ENCODE measurements at places on chromosomes 1 and 21.

GRCh38 chr1:227759341-227760300 is 24.4 kb downstream of the SNAP47 start:
- DNase-seq = no peak

- no peak for DNase-seq
Observed at GRCh38 chr1:151286619-151287340, 4.7 kb downstream of the ZNF687 start.

DNA sequence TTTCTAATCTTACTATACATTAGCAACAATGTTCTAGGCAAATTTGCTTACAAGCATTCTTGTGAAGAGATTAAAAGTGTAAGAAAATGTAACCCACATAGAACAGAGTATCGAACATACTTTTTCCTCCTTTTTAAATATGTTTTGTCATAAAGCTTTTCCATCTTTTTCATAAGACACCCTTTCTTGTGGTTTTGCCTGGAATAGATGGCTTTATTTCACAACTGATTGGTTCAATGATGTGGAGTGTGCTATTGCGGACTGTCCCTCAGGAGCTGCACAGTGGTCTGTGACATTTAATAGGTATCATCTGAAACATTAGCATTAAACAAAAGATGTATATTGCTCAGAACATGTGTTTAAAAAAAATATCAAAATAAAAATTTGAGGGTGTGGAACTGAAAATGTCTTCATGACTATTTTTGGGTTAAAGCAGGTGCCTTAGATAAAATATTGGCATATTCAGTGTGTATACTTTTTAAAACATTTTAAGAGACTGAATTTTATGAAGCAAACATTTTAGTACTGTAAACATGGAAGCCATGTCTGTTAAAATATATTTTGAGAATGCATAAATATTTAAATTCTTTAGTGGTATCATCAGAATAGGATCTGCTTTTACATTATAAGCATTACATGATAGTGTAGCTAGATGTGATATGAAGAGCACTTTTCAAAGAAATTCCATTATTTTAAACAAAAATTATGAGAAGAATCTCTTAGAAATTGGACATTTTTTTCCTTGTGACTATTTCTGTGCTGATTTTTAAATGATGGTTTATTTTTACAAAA is 48.3 kb upstream of the C1orf146 start:
- DNase-seq = no peak

- DNase-seq = no peak
Observed at GRCh38 chr1:73765551-73766233, 432.3 kb downstream of the LRRIQ3 start.
